ENCODE measurements at places on chromosomes 13 and 19.

DNA sequence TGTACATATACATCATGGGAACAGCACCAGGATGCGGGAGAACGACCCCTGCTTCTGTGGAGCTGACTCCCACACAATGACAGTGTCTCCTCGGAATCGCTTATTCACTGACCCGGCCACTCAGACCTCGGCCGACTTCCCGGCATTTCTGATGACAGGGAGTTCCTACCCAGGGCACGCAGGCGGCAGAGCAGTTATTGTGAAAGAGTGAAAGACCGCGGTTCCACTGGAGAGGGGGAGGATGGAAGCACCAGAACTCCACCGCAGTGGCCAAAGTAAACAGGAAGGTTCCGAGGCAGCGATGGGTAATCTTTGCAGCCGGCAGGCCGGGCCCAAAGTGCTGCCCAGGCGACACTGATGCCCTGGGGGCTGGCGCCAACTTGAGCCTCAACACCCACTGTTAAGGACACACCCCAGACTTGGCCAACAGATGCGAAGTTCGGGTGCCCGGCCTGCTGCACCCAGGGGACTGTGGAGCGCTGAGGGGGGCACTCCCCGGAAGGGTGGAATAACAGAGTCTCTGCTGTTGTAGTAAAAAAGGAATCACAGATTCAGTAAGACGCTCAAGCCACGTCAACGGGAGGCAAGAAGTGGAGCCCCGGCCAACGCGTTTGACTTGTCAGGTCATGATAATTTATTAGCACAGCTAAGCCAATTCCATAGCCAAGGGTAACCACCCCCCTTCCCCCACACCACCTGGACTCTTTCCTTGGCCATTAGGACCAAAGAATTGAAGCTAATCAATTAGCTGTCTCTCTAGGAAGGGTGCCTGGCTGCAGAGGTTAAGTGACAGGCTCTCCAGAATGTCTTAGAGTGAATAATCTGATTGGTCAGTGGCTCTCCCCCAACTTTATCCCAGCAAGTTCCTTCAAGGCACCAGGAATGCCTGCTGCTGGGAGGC is 5.8 kb downstream of the MLLT1 start:
- peak; percentile 73 for DNase-seq

- no peak for DNase-seq
These were observed 222.8 kb downstream of the NDFIP2 start for GRCh38 chr13:79703772-79704171.

DNA sequence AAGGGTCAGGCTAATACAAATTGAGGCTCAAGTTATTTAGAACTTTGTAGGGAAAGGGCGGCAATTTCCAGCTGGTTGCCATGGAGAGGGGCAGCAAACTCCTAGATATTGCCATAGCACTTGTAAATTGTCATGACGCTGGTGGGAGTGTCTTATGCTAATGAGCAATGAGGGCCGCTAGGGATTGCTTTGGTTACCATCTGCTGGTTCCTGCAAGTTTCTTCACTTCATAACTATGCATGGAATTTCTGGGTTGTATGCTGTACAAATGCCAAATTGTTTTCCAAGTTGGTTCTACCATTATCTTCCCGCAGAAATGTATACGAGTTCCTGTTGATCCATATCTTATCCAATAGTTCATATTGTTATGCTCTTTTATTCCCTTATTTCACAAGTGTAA is 1339.4 kb downstream of the EFNB2 start:
- peak; percentile 76 for DNase-seq

DNA sequence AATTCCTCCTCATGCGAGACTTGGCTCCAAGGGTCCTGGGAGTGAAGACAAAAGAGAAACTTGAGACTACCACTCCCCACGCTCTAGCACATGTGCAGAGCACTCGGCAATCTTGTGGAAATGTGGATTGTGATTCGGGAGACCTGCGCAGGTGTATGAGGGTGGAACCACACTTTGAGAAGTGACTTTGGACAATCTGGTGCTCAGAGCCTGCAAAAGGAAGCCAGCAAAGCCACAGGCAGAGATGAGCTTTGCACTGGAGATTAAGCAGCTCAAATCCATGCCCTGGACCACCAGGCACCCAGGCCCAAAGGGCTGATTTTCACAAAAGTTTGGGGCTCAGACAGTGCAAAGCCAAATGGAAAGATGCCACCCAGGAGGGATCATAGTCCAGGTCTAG is 162.5 kb upstream of the TSHZ3 start:
- no peak for DNase-seq

- DNase-seq = no peak
These were observed 563 bp upstream of the PDCD5 start for GRCh38 chr19:32580353-32580900.

DNA sequence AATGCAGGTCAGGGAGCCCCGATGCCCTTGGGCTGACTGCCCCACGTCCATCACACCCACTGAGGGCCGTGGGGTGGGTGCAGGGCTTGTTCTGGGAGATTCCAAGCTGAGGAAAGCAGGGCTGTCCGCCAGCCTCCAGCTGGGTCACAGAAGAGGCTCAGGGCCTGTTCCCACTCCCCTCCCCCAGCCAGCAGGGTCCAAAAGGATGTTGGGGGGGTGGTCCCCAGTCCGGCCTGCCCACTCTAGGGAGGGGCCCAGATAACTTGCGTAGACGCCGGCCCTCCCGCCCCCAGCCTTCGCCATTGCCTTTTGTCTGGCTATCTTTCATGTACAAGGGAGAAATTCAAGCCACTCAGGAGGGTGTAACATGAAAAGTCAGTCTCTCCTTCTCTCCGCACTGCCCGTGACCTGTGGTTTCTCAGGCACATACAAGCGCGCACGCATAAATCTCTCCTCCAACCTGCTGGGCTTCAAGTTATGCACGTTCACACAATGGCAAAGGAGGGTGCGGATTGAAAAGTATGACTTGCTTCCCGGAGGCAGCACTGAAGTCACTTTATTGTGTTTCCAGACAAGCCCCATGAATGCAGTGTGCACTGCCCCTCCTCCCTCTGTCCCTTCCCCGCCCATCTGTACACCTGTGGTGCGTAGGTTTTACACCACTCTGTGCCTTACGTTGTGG is 20.2 kb downstream of the CARM1 start:
- no peak for DNase-seq

- no peak for DNase-seq
These were observed 6.6 kb upstream of the DAPK3 start for GRCh38 chr19:3977242-3978143.

- no peak for DNase-seq
These were observed 38.9 kb upstream of the KATNAL1 start for GRCh38 chr13:30346153-30346788.

DNA sequence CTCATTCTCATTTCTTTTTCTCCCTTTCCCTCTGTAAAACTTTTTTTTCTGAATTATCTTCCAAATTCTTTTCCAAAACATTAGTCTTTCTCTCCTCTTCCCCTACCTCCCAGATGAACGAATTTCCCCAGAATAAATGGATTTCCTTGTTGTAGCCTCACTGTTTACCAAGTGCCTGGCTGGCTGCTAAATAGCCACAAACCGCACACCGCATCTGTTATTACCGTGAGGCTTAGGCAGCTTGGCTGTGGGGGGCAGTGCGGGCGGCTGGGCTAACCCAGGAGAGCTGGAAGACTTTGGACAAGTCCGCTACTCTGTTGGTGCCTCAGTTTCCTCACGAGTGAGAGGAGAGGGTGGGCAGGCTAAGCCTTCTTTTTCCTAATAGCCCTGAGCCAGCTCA is 10.7 kb downstream of the IL17D start:
- peak; percentile 25 for DNase-seq

- no peak for DNase-seq
These were observed 569.7 kb upstream of the SLITRK6 start for GRCh38 chr13:86368924-86369323.

- DNase-seq = peak; percentile 96
These were observed 10.6 kb downstream of the POU2F2 start for GRCh38 chr19:42121656-42122069.

DNA sequence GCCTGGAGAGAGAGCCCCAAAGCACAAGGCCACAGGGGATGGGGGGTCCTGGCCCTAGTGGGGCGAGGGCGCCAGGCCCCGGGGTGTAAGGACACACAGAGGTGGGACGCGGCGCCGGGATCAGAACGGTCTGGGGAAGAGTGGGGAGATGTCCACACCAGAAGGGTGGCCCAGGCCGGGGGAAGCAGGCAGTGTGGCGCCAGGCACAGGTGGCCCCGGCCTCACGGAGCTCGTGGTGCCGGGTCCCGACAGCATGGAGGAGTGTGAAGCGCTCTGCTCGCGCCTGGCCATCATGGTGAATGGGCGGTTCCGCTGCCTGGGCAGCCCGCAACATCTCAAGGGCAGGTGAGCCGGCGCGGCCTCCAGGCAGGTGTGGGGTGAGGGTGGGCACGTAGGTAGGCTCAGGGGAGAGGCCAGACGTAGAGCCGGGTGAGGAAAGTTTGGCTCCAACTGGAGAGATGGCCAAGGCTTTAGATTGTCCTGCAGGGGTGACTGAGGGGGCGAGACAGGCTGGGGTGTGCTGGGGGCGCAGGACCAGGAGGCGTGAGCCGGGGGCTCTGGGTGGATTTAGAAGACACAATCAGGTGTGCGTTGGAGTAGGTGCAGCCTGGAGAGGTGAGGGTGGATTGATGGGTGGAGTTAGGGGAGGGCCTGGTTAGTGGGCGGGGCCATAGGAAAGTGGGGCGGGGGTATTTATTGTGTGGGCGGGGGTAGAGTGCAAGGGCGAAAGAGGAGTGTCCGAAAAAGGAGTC is 2.9 kb upstream of the ARHGAP45 start:
- DNase-seq = no peak

DNA sequence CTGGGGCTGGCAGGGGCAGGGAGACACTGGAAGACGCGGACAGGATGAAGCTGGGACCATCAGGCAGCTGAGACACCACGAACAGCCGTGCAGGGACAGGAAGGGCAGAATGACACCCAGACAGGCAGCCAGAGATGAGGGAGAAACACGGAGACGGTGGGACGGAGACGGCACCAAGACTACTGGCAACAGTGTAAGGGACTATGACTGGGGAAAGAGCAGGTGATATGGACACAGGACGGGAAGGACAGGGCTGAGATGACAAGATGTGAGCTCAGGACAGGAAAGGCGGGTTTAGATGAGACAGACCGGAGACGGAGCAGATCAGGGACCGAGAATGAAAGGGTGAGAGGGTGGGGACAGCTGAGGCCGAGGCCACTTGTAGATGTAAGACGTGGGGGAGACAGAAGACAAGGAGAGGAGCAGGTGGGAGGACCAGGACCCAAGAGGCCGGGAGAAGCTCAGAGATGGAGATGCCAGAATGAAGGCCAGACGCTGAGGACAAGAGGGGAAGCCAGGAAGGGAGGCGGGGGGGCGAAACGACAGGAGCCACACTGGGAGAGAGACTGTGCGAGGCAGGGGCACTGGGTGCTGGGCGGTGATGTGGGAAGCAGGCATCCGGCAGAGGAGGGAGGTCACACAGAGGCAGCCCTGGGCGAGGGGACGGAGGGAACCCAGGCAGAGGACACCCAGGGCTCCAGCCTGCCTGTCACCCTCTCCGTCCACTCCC is 17.5 kb upstream of the EHD2 start:
- no peak for DNase-seq

DNA sequence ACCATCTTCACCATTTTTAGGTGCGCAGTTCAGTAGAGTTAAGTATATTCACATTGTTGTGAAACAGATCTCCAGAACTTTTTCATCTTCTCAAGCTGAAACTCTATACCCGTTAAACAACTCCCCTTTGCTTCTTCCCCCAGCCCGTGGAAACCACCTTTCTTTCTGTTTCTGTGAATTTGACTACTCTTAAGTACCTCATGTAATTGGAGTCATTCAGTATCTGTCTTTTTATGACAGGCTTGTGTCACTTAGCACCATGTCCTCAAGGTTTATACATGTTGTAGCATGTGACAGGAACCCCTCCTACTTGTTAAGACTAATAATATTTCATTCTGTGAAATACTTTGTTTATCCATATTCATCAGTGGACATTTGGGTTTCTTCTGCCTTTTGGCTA is 52.8 kb downstream of the TNFRSF19 start:
- DNase-seq = no peak

GRCh38 chr13:111484141-111484925 is 163.9 kb downstream of the TEX29 start:
- no peak for DNase-seq

GRCh38 chr13:100674572-100674871 is at the start of gene TMTC4:
TMTC4 (minus strand) TSS chr13:100674795; CDS start chr13:100670362, 4,433 bp downstream.
- no peak for DNase-seq

DNA sequence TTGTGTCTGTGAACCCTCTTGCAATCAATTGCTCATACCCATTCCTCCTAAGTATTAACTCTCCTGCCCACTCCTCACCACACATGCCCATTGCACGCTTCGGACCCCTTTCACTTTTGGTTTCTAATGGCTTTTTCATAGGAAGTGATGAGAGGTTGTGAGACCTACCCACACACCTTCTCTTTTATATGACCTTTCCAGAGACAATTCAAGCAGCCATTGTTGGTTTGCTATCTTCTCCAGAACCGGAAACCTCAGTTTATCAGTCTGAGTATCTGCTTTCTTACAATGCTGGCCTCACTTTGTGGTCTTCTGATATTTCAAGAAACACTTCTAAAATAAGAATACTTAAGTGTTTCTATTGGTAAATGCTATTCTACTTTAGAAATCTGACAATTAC is 1550.8 kb upstream of the SLC10A2 start:
- DNase-seq = no peak

DNA sequence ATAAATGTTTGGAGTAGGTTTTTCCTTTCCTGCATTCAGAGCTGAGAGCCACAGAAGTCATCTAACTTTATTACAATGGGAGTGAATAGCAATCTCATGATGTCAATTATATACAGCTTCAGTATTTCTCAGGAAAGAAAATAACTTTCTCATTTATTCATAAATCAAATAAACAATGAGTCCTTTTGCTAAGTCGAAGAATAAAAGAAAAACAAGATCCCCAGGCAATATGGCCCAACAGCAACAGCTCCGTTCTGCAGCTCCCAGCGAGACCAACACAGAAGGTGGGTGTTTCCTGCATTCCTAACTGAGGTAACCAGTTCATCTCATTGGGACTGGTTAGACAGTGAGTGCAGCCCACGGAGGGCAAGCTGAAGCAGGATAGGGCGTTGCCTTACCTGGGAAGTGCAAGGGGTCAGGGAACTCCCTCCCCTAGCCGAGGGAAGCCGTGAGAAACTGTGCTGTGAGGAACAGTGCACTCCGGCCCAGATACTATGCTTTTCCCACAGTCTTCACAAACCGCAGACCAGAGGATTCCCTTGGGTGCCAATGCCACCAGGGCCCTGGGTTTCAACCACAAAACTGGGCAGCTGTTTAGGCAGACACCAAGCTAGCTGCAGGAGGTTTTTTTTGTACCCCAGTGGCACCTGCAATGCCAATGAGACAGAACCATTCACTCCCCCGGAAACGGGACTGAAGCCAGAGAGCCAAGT is 128.2 kb downstream of the SLITRK1 start:
- DNase-seq = peak; percentile 4

Data from fibroblast of skin of right biceps (primary cell).